HS-27A (cell line): ENCODE measurements at places on chromosomes 2 and 18.
A peak's percentile ranks its signal among the peaks of the same experiment; 100 is the strongest.

DNA sequence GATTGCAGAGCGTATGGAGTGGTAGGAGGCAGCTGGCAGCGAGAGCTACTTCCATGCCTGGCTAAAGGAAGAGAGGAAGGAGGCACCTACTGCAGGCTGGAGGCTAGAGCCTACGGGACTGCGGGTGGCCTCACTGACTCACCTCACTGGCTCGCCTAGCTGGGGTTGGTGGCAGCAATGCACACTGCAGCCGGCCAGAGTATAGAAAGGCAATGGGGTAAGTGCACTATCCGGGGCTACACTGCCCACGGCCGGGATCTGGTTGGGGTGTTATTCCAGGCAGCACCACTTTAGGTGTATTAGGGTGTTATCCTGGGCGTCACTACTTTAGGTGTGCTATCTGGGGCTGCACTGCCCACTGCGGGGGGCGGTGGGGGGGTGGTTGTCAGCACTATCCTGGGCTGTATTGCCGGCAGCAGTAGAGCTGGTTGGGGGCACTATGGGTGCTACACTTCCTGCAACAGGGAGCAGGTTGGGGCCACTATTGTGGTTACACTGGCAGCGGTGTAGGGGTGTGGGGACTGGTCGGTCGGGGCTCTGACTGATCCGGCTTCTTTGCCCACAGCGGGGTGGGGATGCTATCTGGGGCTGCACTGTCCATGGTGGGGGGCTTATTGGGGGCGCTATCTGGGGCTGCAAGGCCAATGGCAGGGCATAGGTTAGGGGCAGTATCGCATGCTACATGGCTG is 33.3 kb upstream of the ANKRD62 start:
- no peak for DNase-seq

- no peak for DNase-seq
Measured at GRCh38 chr18:68992719-68993482, 195.0 kb downstream of the CCDC102B start.

DNA sequence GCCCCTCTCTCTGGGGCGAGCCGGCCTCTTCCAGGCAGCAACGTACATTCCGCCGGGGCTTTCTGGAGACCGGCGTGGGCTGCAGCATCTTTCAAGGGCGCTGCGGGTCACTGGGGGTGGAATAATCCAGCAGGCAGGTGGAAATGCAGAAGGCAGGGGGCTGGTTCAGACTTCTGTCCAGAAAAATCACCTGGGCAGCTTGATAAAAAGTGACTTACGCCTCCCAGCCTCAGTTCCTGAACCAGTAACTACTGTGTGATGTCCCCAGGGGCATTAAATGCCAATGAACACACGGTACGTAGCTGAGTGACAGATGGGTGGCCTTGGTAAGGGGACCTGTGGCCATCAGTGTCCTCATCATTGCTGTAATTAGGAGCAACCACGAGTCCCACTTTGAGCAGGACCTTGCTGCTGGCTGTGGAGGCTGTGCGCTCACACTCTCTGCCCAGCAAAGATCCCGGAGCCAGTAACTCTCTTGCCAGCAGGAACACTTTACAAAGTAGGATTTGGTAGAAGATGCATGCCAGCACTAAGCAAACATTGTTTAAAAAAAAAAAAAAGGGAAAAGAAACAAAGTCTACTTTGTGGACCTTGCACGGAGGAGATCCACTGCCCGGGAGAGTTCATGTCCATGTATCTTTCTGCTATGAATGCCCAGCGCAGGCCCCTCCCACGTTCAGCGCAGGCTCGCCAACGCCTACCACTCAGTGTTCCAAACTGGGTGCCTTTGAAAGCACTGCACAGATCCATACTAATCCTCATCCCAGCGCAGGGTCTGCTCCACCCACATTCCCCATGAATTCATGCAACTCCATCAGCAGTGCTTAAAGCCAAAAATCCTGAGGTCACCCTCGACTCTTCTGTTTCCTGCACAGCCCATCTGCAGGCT is 177.3 kb downstream of the HDAC4 start:
- no peak for DNase-seq

GRCh38 chr2:139613264-139613663 is 833.1 kb upstream of the NXPH2 start:
- DNase-seq: no peak

DNA sequence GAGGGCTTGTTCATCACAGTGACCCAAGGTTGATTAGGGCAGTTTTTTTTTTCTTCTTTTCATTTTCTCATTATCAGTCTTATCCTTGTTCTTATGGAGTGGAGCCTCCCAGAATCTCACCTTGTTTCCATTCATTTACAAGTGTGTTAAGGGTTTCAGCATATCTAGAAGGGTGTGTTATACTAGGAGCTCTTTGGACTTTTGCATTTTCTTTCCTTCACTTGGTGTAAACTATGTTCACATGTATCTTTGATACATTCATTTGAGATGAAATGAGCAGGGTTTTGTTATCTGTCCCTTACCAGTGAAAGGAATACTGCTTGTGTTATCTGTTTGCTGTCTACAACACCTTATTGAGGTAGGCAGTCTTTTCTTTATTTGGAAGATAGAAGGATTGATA is 96.7 kb downstream of the WDR7 start:
- no peak for DNase-seq

GRCh38 chr2:79369127-79369526 is 143.7 kb upstream of the CTNNA2 start:
- DNase-seq: no peak

DNA sequence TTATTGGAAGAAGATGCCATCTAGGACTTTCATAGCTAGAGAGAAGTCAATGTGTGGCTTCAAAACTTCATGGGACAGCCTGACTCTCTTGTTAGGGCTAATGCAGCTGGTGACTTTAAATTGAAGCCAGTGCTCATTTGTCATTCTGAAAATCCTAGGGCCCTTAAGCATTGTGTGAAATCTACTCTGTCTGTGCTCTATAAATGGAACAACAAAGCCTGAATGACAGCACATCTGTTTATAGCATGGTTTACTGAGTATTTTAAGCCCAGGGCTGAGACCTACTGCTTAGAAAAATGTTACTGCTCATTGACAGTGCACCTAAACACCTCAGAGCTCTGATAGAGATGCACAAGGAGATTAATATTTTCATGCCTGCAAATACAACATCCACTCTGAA is 30.8 kb downstream of the ZNF892 start:
- no peak for DNase-seq

DNA sequence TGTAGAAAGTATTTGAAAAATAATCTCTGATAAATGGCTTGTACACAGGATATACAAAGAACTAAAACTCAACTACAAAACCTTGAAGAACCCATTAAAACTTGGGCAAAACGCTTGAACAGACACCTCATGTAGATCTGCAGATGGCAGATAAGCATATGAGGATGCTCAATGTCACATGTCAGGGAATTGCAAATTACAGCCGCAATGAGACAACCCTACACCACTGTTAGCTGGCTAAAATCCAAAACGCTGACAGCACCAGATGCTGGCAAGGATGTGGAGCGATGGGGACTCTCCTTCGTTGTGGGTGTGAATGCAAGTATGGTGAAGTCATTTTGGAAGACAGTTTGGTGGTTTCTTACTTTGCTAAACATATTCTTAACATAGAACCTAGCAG is 53.7 kb downstream of the SNTG2 start:
- no peak for DNase-seq

- DNase-seq: no peak
Measured at GRCh38 chr2:25354116-25354515, 12.4 kb upstream of the DNMT3A start.

GRCh38 chr2:75573145-75573878 is 12.6 kb upstream of the EVA1A start:
- DNase-seq: no peak

DNA sequence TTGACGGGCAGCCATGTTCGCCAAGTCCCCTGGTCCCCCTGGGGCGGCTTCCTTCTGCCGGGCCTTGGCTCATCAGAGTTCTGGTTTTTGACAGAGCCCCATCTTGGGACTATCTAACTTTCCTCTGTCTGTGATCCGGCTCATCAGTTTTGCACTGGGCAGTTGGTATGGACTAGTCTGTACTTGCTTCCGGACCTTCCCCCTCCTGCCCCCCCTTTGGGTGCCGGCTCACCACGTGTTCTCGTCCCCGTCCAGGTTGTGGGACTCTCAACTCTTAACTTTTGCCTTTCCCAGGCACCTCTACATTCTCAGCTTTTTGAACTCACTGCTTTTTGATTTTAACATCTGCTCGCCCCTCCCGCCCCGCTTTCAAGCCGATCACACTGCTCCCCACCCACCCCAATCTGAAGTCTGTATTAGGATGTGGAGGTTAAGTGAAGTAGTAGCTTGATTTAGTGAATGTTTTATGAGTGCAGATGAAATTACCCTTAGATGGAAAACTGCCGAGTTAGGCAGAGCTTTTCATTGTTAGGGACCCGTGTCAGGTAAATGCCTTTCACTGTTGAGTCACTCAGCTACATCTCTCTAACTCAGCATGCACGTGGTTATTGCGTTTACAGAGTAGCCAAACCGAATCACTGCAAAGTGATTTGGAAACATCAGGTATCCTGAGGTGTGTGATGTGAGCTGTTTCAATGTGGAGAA is 874 bp downstream of the WDR43 start:
- peak; percentile 9 for DNase-seq

DNA sequence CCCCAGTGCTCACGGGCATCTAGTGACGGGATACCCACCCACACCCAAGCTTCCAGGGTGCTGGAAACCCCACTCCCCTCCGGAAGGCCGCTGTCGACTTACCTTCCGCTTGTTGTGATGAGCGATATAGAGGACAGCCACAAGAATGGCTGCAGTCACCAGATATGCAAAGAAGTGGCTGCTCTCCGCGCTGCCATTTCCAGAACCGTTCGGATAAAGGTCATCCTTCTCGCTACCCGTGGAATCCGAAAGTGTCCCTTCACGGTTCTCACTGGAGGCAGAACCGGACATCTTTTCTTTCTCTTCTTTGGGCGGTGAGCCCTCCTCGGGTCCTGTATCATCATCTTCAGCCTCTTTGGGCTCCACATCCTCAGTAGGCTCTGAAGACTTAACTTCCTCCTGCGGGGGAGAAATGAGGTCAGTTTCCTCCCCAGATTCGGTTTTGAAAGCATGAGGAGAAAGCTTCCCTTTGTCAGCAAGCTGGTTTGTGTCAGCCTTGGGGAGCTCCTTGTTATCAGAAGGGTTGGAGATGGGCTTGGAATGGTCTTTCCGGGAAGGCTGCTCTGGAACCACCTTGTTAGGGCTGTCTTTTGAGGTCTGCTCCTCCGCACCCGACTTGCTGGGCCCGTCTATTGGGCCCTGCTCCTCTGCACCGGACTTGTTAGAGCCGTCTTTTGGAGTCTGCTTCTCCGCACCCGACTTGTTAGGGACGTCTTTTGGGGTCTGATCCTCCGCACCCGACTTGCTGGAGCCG is 1.2 kb downstream of the TGOLN2 start:
- DNase-seq: no peak

DNA sequence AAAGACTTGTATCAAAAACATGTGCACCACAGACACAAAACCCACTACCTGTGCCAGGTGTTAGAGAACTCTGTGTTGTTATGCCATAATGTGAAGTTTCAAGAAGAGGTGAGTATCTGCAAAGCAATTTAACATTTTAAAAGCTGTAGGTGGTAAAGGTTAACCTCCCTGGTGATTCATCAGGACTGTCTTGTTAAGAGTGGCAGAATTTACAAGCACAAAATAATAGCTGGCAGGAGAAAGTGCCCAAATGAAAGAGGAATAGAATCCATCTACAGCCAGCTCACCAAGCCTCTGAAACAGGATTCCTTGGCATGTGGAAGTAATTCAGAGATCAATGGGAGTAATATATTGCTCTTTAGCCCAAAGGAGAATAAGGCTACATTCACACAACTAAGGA is 230.7 kb downstream of the AFF3 start:
- DNase-seq: no peak

- no peak for DNase-seq
Measured at GRCh38 chr2:23838996-23839395, 87.9 kb downstream of the ATAD2B start.

GRCh38 chr2:95389245-95390119 is 13.0 kb upstream of the FAHD2A start:
- no peak for DNase-seq

DNA sequence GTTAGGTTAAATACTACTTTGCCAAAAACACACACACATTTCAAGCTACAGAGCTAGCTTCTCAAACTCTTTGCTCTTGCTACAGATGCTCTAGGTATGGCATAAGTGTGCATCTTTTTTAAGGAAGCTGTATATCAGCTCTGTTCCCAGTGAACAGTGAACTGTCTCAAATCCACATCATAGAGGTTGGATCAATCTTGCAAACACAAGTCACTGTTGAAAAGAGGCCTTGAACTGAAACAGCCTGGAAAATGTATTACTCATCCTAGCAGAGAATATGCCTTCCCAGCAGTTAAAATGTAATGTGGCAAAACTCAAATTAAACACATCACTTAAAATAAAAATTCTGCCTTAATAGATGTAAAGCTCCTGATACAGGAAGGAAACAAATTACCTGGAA is 151.8 kb downstream of the WDPCP start:
- no peak for DNase-seq

DNA sequence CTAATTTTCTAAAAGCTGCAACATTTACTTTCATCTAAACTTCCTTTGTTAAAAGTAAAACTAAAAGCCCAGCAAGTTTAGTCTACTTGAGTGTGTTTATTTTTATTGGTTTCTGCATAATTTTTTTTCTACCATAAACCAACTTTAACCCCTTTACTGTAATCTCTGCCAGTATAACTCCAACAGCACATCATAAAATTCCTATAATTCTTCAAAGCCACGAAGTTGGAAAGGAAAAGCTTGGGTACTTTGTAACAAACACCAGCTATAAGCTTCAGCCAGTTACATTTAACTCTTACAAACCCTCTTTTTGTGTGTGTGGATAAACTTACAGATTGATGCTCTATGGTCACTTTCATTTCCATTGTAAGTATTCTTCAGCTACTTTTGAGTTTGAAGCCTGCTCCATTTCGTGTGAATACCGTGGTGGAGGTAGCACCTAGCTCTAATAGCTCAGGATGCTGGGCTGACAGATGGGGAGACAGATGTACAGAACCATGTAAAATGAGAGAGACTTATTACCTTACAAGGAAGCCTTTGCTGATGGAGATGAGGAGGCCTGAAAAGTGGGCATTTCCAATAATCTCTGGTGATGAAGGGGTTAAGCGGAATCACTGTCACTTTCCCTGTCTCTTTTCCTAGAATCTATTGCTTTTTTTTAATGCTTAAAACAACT is 42.5 kb downstream of the ZEB2 start:
- DNase-seq: no peak

GRCh38 chr18:30676053-30676480 is 366.5 kb downstream of the DSC3 start:
- no peak for DNase-seq

GRCh38 chr2:8438476-8438875 is 243.4 kb upstream of the ID2 start:
- DNase-seq: no peak

GRCh38 chr18:8279346-8279745 is 329.9 kb upstream of the RAB12 start:
- no peak for DNase-seq

DNA sequence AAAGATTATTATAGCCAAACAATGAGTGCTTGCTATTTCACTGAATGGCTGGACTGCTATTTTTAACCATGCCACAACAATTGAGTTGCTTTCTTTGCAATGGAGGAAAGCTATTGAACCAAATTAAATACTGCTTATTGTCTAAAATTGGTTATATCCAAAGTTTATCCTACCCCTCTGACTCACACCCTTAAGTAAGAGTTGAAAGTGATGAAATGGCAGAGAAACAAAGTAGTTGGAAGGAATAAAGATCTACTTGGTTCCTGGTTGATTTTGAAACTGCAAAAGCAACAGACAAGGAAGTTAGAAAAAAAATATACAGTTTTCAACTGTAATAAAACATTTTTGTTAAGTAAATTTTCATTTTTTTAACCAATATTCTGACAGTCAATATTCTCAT is 47.5 kb downstream of the EML4 start:
- no peak for DNase-seq
